Activated CD8-positive, alpha-beta memory T cell treated with anti-CD3 and anti-CD28 coated beads, Interleukin-2, amount 10 ng/mL, durations not matched to agents 7 days and 5 days (primary cell): ENCODE measurements at places on chromosomes 6 and 20. TPM values are rescaled to one million over a fixed set of nuclear protein-coding genes. Genes with fewer than 3 reads are reported as not detected.
A peak's percentile ranks its signal among the peaks of the same experiment; 100 is the strongest.

- DNase-seq, result no peak
These were observed at the start of gene CST3 for GRCh38 chr20:23637282-23638221. Gene CST3, minus strand, starts transcription at chr20:23637955. Its CDS starts 93 bp downstream, at chr20:23637862.

GRCh38 chr6:143934867-143935266, 70.6 kb downstream of the ZC2HC1B start:
- DNase-seq, result no peak

DNA sequence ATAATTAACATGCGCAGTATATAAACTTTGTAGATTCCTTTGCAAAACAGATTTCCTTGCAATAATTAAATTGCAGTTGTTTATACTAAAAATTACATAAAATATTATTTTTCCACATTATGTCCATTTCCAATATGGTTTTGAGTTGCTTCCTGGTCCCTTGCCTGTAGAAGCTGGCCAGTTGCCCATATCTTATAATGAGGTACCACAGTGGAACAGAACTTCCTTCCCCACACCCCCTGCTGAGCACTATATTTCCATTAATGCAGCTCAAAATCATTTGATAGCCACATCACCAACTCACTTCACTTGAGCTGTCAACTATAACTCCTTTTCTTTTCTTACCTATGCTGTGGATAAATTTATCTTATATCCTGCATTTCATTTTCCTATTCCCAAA, 194.6 kb downstream of the DST start:
- no peak for DNase-seq

DNA sequence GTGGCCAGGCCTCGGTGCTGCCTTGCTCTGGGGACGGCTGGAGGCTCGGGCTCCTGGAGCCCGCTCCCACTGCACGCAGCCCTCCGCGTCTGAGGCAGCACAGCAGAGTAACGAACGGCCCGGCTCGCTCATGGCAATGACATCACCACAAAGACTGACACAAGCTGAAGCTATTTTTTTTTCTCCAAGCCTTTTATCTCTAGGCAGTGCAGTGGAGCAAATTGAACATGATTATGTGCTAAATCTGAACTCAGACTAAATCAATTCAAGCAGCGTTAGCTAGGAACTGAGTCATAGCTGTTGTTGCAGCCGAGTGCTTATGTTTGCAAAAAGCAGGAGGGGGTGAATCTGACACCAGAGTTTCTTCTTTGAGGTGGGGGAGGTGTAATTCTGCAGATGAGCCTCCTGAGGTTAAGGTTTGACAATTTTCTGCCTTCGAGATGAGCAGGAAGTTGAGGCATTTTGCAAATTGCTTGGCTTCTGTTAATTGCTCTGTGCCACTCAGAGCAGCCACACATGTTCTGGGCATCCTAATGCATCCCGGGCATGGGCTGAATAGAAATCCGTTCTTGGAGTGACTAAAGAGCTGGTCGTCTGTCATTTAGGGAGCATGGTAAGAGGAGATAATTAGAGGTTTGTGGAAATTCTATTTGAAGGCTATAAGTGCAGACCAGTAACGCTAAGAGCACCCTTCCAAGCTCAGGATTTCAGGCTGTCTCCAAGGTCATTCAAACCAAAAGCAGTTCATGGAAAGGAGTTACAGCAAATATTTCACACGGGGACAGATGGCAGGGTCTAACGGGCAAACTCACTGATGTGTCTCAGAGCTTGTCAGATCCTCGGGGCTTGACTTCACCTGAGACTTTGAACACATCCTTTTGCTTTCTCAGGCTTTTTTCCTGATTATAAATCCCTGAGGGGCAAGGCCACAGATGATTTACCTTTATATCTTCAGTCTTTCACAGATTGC, 155.1 kb upstream of the ENPP5 start:
- DNase-seq, result peak; percentile 75

GRCh38 chr6:157430834-157431233, 49.8 kb downstream of the ZDHHC14 start:
- DNase-seq, result no peak

DNA sequence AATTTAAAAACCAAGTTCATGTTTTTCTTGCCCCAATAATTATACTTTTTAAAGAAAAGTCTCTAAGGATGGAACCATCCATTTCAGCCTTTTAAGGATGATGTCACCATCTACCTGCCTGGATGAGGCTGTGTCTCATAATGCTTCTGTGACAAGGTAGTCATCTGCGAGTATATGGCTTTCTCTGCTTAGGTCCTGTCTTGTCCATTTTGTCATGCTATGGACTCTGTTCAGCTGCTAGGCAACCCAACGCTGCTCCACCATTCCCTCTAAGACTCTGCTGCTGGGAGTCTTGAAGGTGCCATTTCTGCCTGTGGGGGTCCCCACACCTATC, 459.8 kb upstream of the RUNX2 start:
- DNase-seq, result no peak

GRCh38 chr6:148874698-148875293, 128.0 kb downstream of the UST start:
- no peak for DNase-seq

- no peak for DNase-seq
These were observed 918 bp downstream of the YIPF3 start for GRCh38 chr6:43515808-43516207.

DNA sequence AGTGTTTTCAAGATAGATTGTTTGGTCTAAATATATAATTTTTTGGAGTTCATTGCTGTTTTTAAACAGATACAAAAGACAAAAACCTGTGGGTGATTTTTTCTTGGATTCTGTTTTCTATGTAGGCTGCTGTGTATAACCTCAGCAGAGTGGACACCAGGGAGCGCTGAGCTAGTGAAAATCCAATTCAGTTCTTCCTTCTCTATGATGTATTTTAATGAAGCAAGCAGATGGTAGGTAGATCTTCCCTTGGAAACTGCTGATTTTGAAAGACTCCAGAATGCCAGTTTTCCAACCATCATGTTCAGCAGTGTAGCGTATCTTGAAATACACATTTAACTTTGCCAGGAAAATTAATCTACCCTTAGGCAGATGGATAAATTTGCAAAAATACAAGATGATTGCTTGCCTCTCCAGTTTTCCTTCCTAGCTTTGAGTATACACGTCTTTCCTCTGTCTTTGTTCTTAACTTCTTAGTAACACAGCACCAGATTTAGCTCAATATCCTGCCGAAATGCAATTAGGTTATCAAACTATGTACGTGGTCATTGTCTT, 178.0 kb downstream of the PHF3 start:
- no peak for DNase-seq

DNA sequence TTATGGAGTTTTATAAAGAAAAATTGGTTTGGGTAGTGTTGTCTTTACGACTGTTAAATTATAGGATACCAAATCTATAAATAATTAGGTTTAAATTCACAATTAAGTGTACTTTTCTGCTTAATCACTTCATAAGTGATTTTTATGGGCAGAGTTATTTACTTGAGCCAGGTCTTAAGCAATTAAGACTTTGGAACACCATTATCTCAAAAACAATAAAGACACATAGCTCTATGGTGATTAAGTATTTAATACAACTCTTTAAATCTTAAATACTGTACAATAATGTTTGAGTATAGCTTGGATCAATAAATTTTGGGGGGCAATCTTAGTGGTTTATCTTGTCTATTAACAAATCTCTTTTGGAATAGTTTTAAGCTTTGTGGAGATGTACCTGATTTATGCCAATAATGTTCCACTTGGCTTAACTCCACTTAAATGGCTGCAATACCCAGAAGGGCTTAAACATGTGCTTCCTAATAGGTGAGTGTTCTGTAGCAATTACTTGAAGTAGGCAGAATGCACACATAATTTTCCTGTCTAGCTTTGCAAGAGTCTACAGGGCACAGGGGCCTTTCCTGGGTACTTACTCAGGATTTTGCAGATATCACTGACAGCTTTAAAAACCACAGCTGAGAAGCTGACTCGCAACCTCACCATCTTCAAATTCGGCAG, 7.5 kb downstream of the FERMT1 start:
- DNase-seq, result no peak

DNA sequence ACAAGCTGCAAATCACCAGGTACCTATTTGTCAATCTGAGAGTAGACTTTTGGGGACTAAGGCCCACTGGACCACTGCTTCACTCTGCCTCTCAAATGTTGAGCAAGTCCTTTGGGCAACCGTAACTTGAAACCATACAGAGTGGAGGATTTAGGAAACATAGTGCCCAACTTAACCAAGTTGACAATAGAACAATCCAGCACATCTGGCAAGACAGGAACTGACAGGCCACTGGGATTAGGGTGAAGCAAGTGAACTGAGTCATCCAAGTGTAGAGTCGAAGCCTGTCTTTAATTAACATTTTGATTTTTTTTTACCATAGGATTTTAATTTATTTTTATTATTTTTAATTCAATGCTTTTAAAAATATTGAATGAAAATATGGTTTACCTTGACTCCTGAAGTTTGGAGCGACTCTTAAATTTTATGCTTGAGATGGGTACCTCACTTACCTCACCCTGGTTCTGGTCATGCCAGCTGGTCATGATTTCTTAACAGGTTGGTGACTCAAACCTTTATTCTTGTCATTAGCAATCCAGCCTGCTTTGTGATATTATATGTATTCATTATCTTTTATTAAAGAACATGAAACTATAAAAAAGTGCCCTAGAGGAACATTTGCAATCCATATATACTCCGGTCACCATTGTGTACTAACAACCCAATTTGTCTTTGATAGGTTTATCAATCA, 312.1 kb upstream of the DEFB112 start:
- DNase-seq, result no peak

- DNase-seq, result no peak
These were observed at the start of gene R3HDML for GRCh38 chr20:44336725-44337380. Gene R3HDML, plus strand, starts transcription at chr20:44337043. Its CDS starts 115 bp downstream, at chr20:44337158.

GRCh38 chr6:100663219-100663863, 198.6 kb upstream of the SIM1 start:
- DNase-seq, result no peak

GRCh38 chr6:109722011-109722410, 30.9 kb downstream of the FIG4 start:
- no peak for DNase-seq

DNA sequence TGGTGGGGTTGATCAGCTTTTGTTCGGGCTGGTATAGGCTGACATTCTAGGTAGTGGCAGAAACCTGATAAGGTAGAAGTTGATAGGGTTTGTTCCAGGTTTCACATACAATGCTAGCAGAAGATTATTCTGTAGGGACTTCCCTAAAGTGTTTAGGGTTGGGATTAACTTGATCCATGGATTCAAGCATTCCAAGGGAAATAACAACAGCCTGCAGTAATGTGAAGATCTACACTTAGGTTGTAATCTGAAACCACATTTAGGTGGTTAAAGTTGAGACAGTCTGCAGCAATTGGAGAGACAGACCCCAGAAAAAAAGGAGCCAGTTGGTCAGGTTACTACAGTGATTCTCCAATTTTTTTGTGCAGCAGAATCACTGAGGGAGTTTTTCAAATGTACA, 56.1 kb downstream of the GJA1 start:
- DNase-seq, result no peak

DNA sequence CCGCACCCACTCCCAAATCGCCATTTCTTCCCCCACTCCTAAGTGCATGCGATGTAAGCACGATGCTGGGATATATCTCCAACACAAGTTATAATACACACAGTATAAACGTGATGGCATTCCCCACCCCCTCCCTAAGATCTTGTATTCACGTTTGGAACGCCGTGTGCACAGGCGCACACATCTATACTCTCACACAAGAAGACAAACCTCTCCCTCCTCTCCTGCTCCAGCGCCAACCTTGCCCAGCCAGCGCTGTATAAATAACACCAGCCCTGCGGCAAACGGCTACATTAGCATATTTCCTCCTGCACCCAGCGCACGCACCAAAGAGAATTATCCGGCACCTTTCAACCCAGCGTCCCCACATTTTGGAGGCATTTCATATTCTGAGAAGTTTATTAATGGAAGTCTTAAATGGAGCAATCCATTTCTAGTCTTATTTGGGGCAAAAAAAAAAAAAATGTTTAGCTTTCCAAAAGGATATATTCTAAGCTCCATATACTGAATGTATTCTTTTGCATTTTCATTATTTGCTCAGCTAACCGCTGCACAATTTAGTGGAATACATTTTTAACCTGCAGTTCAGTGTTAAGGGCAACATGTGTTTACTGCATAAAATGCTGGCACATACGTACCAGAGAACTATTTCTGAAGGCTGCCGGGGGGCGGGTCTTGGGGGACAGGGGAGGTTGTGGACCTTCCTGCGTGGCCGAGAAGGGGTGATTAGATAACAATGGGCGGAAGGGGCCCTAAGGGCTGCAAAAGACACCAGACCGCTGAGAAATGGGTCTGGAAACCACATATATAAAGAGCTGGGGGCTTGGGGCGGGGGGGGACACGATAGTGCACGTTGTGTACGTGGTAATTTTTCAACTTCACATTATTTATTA, 1.1 kb upstream of the SLC22A23 start:
- no peak for DNase-seq

GRCh38 chr6:150560004-150560883, 39.4 kb upstream of the PLEKHG1 start:
- no peak for DNase-seq

- no peak for DNase-seq
These were observed 152.1 kb upstream of the FLRT3 start for GRCh38 chr20:14489544-14489943.

DNA sequence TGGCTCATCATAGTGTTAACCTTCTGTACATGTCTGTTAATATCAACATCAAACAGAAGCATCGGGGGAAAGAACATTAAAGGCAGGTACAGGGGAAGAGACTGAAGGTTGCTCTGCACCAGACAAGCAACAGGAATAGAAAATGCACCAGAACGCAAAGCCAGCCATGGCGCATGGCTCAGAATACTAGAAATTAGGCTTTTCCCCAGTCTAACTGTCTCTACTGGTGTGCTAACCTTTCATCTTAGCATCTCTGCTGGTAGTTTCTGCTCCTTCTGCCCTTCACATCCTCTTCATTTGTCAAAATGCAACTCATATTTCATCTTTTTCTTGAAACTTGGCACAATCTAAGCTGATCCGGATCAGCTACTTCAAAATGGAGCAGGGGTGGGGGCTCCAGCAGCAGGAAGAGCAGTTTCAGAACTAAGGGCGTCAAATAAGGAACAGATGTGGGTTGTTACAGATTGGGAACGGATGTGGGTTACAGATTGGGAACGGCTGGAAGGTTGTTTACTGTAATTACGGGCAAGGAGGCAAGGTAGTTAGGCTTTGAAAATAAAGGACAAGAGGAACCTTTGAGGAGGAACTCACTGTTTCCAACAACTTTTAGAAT, 13.1 kb upstream of the RNASET2 start:
- DNase-seq, result no peak

DNA sequence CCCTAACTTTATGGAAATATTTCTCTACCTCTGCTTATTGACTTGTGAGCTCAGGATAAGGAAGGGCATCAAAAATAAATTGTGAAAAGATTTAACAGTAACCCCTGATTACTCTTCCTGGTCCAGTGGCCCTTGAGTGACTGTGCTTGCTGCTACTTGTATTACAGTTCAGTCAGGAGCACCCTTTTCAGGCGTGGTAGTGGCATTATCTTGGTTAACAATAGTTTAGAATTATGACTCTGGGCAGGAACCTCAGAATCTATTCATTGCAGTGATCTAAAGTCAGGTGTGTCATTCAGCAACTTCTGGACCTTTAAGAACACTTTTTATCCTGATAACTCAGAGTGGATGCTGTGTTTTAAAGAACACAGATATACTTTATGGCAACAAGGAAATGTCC, 43.4 kb downstream of the FAM135A start:
- DNase-seq, result no peak

- DNase-seq, result no peak
These were observed 594.5 kb upstream of the MAP3K7 start for GRCh38 chr6:91181416-91181815.

Gene EEF1A1
- 6,984 TPM for total RNA-seq

Gene NKX2-2
- total RNA-seq, result not detected

Gene TMEM74B
- 0.45 TPM for total RNA-seq
